ENCODE measurements at places on chromosomes 11 and 22.

GRCh38 chr11:114057147-114057546 lies 2.4 kb upstream of the ZBTB16 start:
- DNase-seq: no peak

GRCh38 chr11:59960502-59961381 lies 3.1 kb upstream of the OOSP4A start:
- no peak for DNase-seq

- no peak for DNase-seq
These were observed 72.3 kb upstream of the SEPTIN5 start for GRCh38 chr22:19641983-19642451.

DNA sequence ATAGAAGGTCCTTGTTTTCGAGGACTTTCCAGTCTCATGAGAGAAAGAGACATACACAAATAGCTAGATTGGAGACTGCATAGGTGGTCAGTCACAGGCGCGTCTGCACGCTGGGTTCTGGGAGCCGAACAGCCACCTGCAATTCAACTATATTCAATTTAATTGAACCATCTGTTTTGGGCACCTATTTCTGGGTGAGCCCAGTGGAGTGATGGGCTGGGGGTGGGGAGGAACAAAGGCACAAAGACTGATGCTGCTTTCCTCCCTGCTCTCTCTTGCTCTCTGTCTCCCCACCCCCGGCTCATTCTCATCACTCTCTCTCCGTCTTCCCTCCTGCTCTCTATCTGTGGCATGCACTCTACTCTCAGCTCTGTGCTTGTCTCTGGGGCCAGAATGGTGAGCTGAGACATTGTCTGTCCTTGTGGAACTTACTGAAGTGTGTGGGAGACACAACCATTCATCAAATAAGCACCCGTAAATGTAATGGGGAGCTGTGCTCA lies 48.1 kb upstream of the B3GAT1 start:
- no peak for DNase-seq
